Hindlimb muscle (tissue), 1 donor: ENCODE measurements at places on chromosomes 13 and 19. TPM values are rescaled to one million over a fixed set of nuclear protein-coding genes. Genes with fewer than 3 reads are reported as not detected.

DNA sequence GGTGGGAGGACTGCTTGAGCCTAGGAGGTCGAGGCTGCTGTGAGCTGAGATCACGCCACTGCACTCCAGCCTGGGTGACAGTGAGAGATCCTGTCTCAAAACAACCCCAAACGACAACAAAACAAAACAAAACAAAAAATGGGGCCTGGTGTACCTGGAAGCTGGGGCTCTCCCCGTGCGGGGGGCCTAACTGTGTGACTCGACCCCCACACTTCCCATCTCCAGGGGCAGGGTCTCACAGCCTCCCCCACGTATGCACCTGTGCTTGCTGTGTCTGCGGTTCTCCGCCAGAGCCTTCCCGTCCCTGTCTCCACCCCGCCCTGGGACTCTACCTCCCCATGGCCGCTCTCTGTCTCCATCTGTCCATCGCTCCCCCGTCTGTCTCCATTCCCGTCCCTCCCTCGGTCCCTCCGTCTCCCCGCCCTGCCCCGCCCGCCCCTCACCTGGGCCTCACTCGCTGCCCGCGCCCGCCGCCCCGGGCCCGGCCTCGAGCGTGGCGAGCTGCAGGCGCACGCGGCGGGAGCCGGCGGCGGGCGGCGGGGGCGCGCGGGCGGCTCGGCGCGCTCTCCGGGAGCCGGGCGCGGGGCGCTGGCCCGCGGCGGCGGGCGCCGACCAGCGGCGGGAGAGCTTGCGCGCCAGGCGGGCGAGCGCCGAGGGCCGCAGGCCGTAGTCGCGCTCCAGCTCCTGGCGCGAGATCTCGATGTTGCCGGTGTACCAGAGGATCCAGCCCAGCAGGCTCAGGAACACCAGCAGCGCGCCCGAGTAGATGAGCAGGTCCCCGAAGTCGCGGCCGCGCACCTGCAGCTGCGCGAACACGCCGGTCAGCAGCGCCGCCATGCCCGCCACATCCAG, 587 bp downstream of the TMEM238 start:
- DNase-seq, result peak; percentile 68

GRCh38 chr13:59962343-59962742, 201.4 kb downstream of the DIAPH3 start:
- DNase-seq, result no peak

GRCh38 chr13:114130837-114131582, 1.4 kb downstream of the RASA3 start:
- peak; percentile 68 for DNase-seq

GRCh38 chr13:26310470-26310869, 56.5 kb downstream of the CDK8 start:
- no peak for DNase-seq

- no peak for DNase-seq
Measured at GRCh38 chr19:7833225-7834099, 3.4 kb downstream of the EVI5L start.

GRCh38 chr13:27406178-27406939, 18.1 kb upstream of the GTF3A start:
- DNase-seq, result no peak

DNA sequence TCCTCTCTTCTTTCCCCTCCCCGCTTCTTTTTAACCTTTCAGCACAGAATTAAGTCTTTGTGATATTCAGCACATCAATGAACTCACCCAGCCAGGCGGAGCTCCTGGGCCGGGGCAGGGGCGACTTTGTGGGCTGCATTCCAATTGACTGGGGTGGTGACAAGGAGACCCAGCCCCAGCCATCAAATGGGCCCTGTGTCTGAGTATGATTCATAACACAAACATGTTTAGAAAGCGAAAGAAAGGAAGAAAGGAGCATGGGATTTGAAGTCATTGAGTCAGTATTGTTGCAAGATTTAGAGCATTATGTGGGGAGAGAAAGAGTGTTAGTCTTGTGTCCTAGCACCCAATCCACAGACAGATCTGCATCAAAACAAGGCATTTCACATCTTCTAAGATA, 185.3 kb downstream of the LHFPL6 start:
- no peak for DNase-seq

DNA sequence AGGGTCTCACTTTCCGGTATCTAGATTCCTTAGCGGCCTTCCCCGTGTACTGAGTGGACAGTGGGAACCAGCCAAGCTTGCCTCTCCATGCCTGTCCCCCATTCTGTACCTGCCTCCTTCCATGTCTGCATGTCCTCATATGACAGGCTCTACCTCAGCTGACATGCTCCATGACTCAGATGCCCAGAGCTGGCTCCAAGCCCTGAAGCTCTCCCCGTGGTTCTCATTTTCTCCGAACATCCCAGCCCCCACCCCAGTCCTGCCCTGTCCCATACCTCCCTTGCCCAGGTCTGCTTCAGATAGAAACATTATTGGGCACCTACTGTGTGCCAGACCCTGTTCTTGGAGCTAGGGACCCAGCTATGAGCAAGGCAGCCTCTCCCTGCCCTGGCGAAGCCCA, 17.1 kb upstream of the SHFL start:
- DNase-seq, result no peak

DNA sequence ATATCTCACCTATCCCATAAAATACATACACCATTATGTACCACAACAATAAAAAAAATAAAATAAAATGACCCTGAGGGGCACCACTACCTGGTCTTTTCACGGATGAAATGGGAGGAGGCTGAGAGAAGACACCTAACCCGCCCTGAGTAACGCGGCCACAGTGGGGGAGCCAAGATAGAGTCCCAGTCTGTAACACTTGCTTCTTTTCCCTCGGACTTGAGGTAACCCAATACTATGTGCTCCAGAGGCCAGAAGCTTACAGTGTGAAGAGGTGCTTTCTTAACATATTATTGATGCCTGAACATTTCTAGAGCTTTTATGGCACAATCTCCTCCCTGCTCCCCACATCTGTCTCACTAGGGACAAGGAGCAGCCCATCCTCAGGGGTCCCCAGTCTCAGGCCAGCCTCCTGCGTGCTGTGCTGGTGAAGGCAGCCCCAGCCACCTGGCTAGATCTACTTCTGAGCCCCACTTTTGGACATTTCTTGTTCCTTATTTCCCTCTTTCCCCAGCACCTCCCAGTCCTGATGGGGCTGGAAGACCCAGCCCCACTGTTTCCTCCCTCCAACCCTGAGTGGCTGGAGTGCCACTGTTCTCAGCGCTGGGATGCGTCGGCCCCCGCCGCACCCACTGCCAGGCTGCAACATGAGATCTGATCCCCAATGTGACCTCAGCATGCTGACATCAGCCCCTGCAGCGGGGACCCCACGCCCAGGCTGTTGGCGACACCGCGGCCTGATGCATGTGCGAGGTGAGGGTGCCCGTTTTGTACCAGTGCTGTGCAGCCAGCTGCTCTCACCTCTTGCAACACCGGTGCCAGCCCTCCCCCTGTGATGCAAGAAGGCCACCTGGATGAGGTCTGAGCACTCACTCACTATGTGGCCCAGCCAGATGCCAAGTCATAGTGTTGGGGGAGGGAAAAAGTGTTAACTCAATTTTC, 143.3 kb downstream of the DCLK1 start:
- no peak for DNase-seq

GRCh38 chr13:47334173-47334572, 437.3 kb upstream of the HTR2A start:
- DNase-seq, result no peak

GRCh38 chr13:27158335-27158734, 13.3 kb downstream of the USP12 start:
- DNase-seq, result no peak

DNA sequence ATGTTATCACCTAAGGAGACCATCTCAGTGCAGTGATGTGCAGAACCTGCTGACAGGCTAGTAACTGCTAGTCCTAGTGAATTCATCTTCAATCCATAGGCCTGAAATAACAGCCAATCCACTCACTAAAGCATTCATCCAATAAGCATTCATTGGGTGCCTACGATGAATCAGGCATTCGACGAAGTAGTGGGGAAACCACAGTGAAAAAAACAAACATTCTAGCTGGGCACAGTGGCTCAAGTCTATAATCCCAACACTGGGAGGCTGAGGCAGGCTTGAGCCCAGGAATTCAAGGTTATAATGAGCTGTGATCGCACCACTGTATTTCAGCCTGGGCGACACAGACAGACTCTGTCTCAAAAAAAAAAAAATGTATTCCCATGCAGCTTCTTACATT, 135.6 kb downstream of the RNF17 start:
- DNase-seq, result no peak

DNA sequence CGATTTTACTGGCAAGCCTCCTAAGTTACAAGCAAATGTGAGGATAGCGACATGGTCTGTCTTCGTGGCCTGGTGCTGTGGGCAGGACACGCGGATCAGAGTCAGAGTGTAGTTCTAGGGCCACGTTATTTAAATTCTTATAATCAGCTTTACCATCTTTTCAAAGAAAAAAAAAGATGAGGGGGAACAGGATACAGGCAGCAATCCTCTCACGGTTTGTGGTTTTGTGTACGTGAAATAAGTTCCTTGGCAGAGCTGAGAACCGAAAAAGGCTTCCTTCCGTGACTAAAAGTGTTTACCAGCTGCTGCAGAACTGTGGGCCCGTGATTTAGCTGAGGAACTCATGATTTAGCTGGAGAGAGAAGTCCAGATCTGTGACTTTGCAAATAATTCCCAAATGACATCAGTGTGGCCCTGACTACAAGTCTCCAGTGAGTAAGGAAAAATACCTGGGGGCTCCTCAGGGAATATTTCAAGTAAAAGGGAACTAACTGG, 27.2 kb downstream of the RCBTB2 start:
- peak; percentile 41 for DNase-seq

- DNase-seq, result no peak
Measured at GRCh38 chr19:522726-523125, 8.8 kb upstream of the CDC34 start.

DNA sequence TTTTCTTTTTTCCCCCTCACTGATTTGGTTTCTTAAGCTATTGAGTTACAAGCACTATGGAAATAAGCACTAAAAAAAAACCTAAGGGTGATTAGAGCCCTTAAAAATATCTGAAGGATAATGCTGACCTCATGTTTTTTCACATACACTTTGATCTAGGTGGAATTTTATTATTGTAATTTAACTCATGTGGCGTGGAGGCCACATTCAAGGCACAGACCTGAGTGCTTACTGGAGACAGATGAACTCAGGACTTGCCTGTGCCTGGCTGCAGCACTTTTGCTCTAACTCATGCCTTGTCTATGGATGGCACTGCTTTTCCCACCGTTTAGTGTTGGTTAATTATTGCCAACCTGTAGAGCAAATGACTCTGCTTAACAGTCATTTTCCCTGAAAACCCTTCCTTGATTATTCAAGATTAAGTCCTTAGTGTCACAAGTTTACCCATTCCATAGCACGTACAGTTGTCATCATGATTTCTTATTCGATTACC, 541.4 kb downstream of the GPC6 start:
- no peak for DNase-seq

- DNase-seq, result no peak
Measured at GRCh38 chr13:95457294-95457693, 95.2 kb upstream of the CLDN10 start.

- no peak for DNase-seq
Measured at GRCh38 chr19:10293637-10294367, 4.0 kb downstream of the ICAM5 start.

DNA sequence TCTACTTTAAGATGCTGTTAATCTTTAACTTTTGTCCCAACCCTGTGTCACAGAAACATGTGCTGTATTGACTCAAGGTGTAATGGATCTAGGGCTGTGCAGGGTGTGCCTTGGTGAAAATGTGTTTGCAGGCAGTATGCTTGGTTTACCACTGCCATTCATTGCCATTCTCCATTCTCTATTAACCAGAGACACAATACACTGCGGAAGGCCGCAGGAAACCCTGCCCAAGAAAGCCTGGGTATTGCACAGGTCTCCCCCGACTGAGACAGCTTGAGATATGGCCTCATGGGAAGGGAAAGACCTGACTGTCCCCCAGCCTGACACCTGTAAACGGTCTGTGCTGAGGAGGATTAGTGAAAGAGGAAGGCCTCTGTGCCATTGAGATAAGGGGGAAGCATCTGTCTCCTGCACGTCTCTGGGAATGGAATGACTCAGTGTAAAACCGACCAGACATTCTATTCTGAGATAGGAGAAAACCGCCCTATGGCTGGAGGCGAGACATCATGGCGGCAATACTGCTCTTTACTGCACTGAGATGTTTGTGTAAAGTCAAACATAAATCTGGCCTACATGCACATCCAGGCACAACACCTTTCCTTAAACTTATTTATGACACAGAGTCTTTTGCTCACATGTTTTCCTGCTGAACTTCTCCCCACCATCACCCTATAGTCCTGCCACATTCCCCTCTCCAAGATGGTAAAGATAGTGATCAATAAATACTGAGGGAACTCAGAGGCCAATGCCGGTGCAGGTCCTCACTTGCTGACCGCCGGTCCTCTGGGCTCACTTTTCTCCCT, 13.1 kb upstream of the ZNF888 start:
- DNase-seq, result no peak

DNA sequence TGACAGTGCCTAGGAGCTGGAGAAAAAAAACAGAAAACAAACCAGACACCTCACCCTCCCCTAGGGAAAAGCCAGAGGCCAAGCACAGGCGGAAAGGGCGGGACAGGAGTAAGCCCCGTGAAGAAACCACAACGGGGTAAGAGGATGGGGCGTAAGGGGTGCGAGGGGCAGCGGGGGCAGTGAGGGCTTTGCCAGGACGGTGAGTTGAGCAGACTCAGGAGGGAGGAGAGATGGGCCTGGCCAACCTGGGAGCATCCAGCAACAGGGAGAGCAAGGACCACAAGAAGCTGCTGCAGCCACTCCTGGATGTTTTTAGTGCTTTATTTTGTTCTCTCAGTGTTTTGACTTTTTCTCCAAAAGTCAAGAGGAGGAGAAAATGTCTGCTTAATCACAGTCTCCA, 114.1 kb upstream of the SOX1 start:
- no peak for DNase-seq

- no peak for DNase-seq
Measured at GRCh38 chr19:19571071-19571786, 33.2 kb downstream of the CILP2 start.

DNA sequence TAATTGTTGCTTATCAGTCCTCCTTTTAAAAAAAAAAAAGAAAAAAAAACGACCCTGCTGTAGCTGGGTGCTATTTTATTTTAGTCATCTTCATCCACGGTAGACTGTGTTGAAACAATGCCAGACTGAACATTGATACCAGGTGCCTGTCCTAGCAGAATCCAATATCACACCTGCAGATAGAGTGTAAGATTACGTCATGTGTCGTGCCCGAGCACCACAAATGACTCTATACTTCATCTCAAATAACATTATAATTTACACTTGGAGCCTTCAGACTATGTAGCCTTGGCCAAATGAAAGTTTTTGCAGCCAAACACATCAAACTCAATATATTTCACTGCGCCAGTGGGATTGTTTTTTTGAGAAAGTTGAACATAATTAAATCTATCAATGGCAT, 410.6 kb downstream of the FGF9 start:
- no peak for DNase-seq

Gene CLC
- polyA plus RNA-seq, result 1.2 TPM

Gene APOC4
- polyA plus RNA-seq, result not detected

Gene RUBCNL
- 2.8 TPM for polyA plus RNA-seq

Gene LCP1
- 14.2 TPM for polyA plus RNA-seq

Gene JSRP1
- polyA plus RNA-seq, result 111 TPM

Gene AZU1
- 3.2 TPM for polyA plus RNA-seq

Gene NDUFA11
- 215 TPM for polyA plus RNA-seq

Gene TPTE2
- not detected for polyA plus RNA-seq

Gene SIGLECL1
- polyA plus RNA-seq, result not detected

Gene SLAIN1
- 5.4 TPM for polyA plus RNA-seq
